IPS DF 6.9 (cell line): ENCODE measurements at places on chromosomes 3 and 15.
A peak's percentile ranks its signal among the peaks of the same experiment; 100 is the strongest.

DNA sequence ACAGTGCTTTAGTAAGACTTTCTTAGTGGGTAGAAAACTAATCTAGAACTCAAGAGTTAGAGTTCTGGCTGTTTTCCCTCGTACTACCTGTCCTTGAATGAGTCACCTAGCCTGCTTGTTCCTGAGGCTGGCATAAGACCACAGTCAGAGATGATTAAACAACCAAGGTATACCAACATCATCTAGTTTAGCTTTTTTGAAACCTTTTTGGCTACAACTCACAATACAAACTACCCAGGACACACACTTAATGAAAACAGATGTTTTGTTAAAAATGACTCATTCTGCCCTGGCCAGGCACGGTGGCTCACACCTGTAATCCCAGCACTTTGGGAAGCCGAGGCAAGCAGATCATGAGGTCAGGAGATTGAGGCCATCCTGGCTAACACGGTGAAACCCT, 4.6 kb downstream of the MCCC1 start:
- no peak overlapping the region for H3K27ac ChIP-seq
- no peaks in the 10 kb centered on the region; the same call in 1 of the 2 replicates for H3K36me3 ChIP-seq
- no peaks in the 10 kb centered on the region for H3K27me3 ChIP-seq
- DNase-seq = no peak
- no peaks in the 10 kb centered on the region for H3K4me1 ChIP-seq

DNA sequence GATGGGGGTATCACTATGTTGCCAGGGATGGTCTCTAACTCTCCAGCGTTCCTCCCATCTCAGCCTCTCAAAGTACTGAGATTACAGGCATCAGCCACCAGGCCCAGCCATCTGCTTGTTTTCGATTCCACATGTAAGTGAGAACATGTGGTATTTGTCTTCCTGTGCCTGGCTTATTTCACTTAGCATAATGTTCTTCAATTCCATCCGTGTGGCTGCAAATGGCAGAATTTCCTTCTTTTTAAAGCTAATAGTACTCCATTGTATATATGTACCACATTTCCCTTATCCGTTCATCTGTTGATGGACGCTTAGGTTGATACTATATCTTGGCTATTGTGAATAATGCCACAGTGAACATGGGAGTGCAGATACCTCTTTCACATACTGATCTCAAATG, 70.6 kb downstream of the ASB7 start:
- H3K4me3 ChIP-seq = no peak overlapping the region
- H3K27ac ChIP-seq = no peak overlapping the region
- no peak for DNase-seq
- 0 out of 2 replicates have a peak, but pooled peaks cover 1% of the 10 kb centered on the region for H3K4me1 ChIP-seq

GRCh38 chr3:16467393-16467792, 46.1 kb downstream of the RFTN1 start:
- H3K4me1 ChIP-seq = 0 out of 2 replicates have a peak, but pooled peaks cover 2% of the 10 kb centered on the region
- no peak overlapping the region for H3K27ac ChIP-seq
- no peaks in the 10 kb centered on the region for H3K36me3 ChIP-seq
- H3K4me3 ChIP-seq = no peak overlapping the region
- DNase-seq = no peak

DNA sequence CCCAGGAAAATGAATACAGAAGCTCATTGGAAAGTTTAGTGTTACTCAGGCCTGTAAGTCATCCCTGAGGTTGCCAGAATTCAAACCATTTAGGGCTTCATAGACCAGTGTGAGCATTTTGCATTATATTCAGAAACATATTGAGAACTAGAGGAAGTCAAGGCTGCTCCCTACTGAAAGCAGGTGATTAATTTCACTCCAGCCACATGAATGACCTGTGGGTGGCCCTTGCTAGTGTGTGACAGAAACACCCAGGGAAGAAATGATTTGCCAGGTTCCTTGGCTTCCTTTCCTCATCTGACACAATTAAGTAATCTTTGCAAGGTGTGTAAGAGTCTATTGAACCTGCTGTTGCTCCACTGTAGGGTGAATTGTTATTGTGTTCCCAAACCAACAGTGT, 61.8 kb downstream of the GAP43 start:
- DNase-seq = no peak
- no peaks in the 10 kb centered on the region for H3K36me3 ChIP-seq
- no peaks in the 10 kb centered on the region for H3K4me1 ChIP-seq
- no peak overlapping the region for H3K27ac ChIP-seq
- no peak overlapping the region for H3K4me3 ChIP-seq

- no peaks in the 10 kb centered on the region; the same call in 1 of the 2 replicates for H3K36me3 ChIP-seq
- H3K4me3 ChIP-seq = no peak overlapping the region
- no peaks in the 10 kb centered on the region for H3K4me1 ChIP-seq
- no peak for DNase-seq
- no peaks in the 10 kb centered on the region for H3K27me3 ChIP-seq
- no peak overlapping the region for H3K27ac ChIP-seq
These were observed 13.3 kb upstream of the ABHD10 start for GRCh38 chr3:111965484-111965883.

- no peaks in the 10 kb centered on the region for H3K27me3 ChIP-seq
- no peak overlapping the region for H3K4me3 ChIP-seq
- no peaks in the 10 kb centered on the region for H3K36me3 ChIP-seq
These were observed 136.6 kb upstream of the PTX3 start for GRCh38 chr3:157300094-157300493.

- peak overlapping the region; percentile 53; the same call in 1 of the 2 replicates for H3K4me3 ChIP-seq
- DNase-seq = no peak
- H3K36me3 ChIP-seq = 0 out of 2 replicates have a peak, but pooled peaks cover under 1% of the 10 kb centered on the region
- no peak overlapping the region for H3K27ac ChIP-seq
- no peaks in the 10 kb centered on the region; the same call in 1 of the 2 replicates for H3K4me1 ChIP-seq
These were observed 29.7 kb downstream of the EFCAB12 start for GRCh38 chr3:129398803-129399144.

DNA sequence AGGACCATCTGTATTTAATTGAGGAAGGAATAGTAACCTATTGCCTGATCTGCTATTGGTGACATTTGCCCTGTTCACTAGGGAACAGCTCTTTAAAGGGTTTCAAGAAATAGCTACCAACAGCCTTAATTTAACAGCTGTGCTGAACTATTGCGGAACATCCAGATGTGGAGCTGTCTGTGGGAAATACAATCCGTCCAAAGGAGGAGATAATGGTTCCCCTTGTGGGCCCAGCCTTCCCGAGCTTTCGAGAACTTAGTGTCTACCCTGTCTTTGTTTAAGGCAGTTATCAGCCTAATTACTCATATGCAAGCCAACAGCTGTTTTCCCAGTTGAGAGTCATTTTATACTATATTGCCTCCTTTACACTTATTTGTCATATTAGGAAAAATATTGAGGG, 398.6 kb downstream of the WDR72 start:
- no peaks in the 10 kb centered on the region for H3K27me3 ChIP-seq
- H3K27ac ChIP-seq = no peak overlapping the region
- H3K4me3 ChIP-seq = no peak overlapping the region

DNA sequence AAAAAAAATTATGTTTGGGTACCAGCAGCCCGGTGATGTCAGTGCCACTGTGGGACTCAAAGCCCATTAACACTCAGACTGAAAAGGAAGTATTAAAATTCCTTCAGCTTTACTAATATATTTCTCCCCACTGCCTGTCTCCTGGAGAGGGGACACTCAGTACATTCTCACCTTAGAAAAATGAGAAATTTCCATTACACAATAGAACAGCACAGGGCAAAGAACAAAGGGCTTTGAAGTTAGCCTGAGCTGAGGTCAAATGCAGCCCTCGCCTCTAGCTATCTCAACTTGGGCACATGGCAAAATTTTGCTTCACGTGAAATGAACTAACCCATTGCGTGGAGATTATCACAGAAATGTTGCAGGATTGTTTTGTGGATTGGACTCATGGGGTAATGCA, 80.8 kb downstream of the RARB start:
- no peak overlapping the region for H3K4me3 ChIP-seq
- DNase-seq = no peak
- H3K36me3 ChIP-seq = no peaks in the 10 kb centered on the region
- H3K4me1 ChIP-seq = no peaks in the 10 kb centered on the region

GRCh38 chr3:97102641-97103040, 288.2 kb downstream of the EPHA6 start:
- H3K36me3 ChIP-seq = no peaks in the 10 kb centered on the region
- H3K4me1 ChIP-seq = no peaks in the 10 kb centered on the region
- no peak for DNase-seq
- H3K4me3 ChIP-seq = no peak overlapping the region
- no peaks in the 10 kb centered on the region for H3K27me3 ChIP-seq
- no peak overlapping the region for H3K27ac ChIP-seq

- no peaks in the 10 kb centered on the region for H3K27me3 ChIP-seq
- H3K36me3 ChIP-seq = no peaks in the 10 kb centered on the region
- H3K27ac ChIP-seq = no peak overlapping the region
These were observed 12.2 kb downstream of the ERC2 start for GRCh38 chr3:56456117-56456516.

GRCh38 chr3:99638167-99638948, at the start of gene COL8A1:
TSS of gene COL8A1 (plus strand) at chr3:99638594. CDS start at chr3:99790683, 152,089 bp downstream.
- peak; percentile 45 for DNase-seq
- peaks cover 3% of the 10 kb centered on the region; the same call in 1 of the 2 replicates for H3K4me1 ChIP-seq
- H3K4me3 ChIP-seq = peak within 1 kb of the TSS; percentile 28; the same call in 1 of the 2 replicates

DNA sequence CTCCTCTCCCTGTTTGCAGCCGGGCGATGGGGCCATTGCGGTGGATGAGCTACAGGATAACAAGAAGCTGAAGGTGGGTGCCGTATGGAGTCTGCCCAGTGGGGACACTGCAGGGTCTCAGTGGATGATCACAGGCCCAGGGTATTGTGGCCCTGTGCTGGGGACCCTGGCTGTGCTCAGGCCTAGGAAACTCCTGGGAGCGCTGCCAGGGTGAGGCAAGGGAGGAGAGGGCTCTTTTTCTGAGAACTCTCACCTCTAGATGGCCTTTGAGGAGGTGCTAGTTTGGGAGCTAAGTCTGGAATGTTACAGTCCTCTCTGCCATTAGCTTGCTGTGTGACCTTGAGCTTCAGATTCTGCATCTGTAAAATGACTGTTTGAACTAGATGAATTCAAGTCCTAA, 16.4 kb downstream of the SLC24A1 start:
- no peaks in the 10 kb centered on the region for H3K36me3 ChIP-seq
- no peak overlapping the region for H3K27ac ChIP-seq
- no peak overlapping the region for H3K4me3 ChIP-seq
- H3K27me3 ChIP-seq = no peaks in the 10 kb centered on the region

- no peaks in the 10 kb centered on the region for H3K27me3 ChIP-seq
- H3K36me3 ChIP-seq = no peaks in the 10 kb centered on the region
- DNase-seq = no peak
- no peaks in the 10 kb centered on the region for H3K4me1 ChIP-seq
These were observed 613 bp downstream of the ATP1B3 start for GRCh38 chr3:141876891-141877621.

DNA sequence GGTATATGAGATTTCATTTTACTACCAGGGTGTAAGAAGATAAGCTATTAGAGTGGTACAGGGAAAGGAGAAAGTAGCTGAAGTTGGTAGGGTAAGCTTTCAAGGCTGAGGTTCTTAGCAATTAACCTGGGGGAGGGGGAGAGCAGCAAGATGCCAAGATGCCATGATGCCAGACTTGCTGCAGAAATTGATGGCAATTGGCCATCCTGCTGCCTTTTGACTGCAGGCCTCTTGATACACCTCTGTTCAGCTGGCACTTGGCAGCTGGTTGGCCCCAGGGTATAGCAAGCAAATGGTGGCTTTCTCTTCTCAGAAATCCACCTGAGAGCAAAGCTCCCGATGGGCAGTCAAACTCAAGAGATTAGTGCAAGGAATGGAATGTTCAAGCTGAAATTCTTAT, 21.4 kb upstream of the DPH6 start:
- H3K27ac ChIP-seq = no peak overlapping the region
- H3K27me3 ChIP-seq = no peaks in the 10 kb centered on the region
- H3K4me1 ChIP-seq = no peaks in the 10 kb centered on the region
- no peaks in the 10 kb centered on the region for H3K36me3 ChIP-seq
- no peak for DNase-seq

DNA sequence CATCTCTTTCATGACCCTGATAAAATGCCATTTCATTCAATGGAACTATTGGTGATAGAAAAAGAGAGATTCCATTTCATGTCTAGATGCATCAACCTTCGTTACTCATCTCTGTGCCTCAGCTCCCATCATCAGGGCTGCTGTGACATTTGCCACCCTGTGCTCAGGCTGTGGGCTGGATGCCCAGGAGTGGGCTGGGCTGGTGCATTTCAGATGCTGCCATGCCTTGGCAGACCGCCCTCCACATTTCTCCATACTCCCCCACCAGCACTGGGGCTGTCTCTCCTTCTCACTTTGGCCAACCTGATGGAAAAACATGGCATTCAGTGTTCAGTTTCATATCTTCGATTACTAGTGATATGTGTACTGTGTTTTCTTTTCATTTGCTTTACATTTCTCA, 59.1 kb downstream of the DNASE1L3 start:
- H3K4me3 ChIP-seq = no peak overlapping the region
- H3K36me3 ChIP-seq = peaks cover 36% of the 10 kb centered on the region
- DNase-seq = no peak
- no peak overlapping the region for H3K27ac ChIP-seq

- no peak overlapping the region for H3K27ac ChIP-seq
- no peak for DNase-seq
- no peaks in the 10 kb centered on the region for H3K36me3 ChIP-seq
- no peaks in the 10 kb centered on the region for H3K4me1 ChIP-seq
These were observed 243.6 kb downstream of the ARRDC4 start for GRCh38 chr15:98203872-98204660.

DNA sequence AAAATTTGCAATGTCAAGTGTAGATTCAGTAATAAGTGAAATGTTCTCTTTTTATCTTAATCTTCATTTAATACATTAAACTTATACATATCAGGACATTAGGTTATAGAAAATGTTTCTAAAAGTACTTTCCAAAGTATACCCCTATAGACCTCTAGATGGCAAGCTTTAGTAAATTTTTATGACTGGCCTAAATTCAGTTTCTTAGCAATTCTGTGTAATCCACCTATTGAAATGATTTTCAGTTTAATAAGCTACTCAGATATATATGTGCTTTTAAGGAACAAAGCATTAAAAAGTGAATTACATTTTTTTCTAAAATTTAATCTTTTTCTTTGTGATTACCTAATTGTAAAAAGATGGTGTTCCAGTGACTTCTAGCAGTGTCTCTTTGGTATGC, 342.2 kb downstream of the GBE1 start:
- no peak for DNase-seq
- H3K27me3 ChIP-seq = no peaks in the 10 kb centered on the region
- no peaks in the 10 kb centered on the region for H3K4me1 ChIP-seq
- no peak overlapping the region for H3K4me3 ChIP-seq
- no peaks in the 10 kb centered on the region for H3K36me3 ChIP-seq

DNA sequence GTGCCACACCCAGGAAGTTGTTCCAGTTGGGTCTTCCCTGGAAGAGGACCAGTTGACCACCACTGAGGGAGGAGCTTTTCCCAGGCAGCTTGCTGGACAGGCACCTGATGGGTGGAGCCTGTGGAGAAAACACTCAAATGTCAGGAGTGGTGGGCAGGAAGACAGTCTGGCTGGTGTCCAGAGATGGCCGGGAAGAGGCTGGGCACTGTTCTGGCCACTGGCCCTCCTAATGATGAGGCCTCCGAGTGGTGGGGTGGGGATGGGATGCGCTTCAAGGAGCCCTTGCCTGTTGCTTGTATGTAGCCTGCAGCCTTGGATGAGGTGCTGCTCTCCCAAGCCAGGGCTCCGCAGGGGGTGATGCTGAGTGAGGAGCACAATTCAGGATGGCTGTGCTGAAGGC, 12.3 kb downstream of the PLEKHO2 start:
- H3K4me3 ChIP-seq = no peak overlapping the region
- H3K27me3 ChIP-seq = no peaks in the 10 kb centered on the region
- H3K4me1 ChIP-seq = peaks cover 5% of the 10 kb centered on the region; the same call in 1 of the 2 replicates
- no peak overlapping the region for H3K27ac ChIP-seq
